ENCODE measurements at places on chromosomes 3 and 15.

DNA sequence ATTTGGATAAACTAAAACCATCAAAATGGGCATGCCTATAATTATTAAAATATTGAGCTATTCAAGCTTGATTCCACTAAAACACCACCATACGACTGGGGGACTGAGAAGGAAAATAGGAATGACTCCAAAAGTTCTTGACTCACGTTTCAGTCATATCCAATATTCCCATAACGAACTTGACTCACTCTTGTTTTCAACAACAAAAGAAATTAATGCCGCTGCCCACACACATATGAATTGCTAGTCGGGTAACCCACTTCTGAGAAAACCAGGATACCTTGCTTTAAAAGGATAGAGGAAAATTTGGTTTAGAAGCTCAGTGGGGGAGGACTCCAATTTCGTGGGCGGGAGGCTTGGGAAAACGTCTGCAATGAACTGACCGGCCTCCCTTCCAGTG, 5.2 kb downstream of the HTR3C start:
- no peaks in the 10 kb centered on the region for H3K36me3 ChIP-seq
- no peaks in the 10 kb centered on the region for H3K27me3 ChIP-seq
- ATAC-seq: no peak
- no peaks in the 10 kb centered on the region for H3K4me1 ChIP-seq

GRCh38 chr15:52556524-52557273, 12.1 kb downstream of the ARPP19 start:
- no peaks in the 10 kb centered on the region for H3K27me3 ChIP-seq
- peaks cover 94% of the 10 kb centered on the region for H3K36me3 ChIP-seq
- peak overlapping the region; percentile 65 for H3K27ac ChIP-seq
- peak overlapping the region; percentile 7 for H3K4me3 ChIP-seq
- ATAC-seq: no peak
- H3K4me1 ChIP-seq: peaks cover 40% of the 10 kb centered on the region

GRCh38 chr3:54321520-54321919, 199.2 kb downstream of the CACNA2D3 start:
- no peak overlapping the region for H3K4me3 ChIP-seq
- H3K27me3 ChIP-seq: peaks cover 4% of the 10 kb centered on the region
- H3K4me1 ChIP-seq: no peaks in the 10 kb centered on the region
- H3K27ac ChIP-seq: no peak overlapping the region

- no peak overlapping the region for H3K4me3 ChIP-seq
- H3K27me3 ChIP-seq: peaks cover 5% of the 10 kb centered on the region
- no peaks in the 10 kb centered on the region for H3K4me1 ChIP-seq
- no peak for ATAC-seq
- H3K36me3 ChIP-seq: no peaks in the 10 kb centered on the region
- H3K27ac ChIP-seq: no peak overlapping the region
These were observed 452.5 kb downstream of the MCTP2 start for GRCh38 chr15:94683902-94684301.

DNA sequence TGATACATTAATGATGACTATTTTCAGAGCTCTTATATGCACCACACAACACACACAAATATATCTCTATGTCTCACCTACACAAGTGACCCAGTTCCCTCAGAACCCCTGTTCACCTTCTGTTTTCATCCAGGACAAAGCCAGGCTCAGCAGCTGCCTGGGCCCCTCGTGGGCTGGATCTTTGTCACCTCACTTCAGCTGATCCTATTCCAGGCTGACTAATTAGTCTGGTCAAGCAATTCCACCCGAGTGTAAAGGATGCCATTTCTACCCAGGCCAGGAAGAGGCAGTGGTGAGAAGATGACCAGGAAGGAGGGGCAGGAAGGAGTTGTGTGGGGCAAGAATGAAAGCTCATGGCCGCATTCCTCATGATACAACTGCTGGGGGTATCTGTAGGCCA, 62.3 kb downstream of the DHX30 start:
- H3K4me3 ChIP-seq: no peak overlapping the region
- no peaks in the 10 kb centered on the region for H3K4me1 ChIP-seq
- H3K36me3 ChIP-seq: peaks cover 67% of the 10 kb centered on the region
- no peaks in the 10 kb centered on the region for H3K27me3 ChIP-seq
- ATAC-seq: no peak

DNA sequence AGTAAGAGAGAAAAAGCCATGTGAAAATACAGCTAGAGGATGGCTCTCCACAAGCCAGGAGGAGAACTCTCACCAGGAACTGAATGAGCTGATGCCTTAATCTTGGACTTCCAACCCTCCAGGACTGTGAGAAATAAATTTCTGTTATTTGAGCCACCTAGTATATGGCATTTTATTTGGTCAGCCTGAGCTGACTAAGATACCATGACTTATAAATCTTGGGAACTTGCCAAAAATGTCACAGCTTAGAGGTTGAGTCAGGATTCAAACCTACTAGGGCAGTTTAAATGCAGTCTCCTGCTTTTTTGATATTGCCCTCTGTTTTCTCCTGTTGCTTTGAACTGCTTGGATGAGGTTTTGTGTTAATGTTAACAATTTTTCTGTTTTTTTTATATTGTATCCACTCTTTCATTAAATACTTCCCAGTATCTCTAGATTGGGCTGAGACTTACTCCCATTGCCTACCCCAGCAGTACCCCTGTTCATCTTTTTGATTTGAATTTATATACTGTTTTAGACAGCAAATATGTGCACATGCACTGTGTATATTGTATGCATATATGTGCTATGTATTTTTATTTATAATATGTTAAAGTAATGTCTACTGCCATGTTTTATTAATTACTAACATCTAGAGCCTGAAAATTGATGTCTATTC, 1223.2 kb downstream of the OTOL1 start:
- H3K4me3 ChIP-seq: no peak overlapping the region
- H3K27me3 ChIP-seq: no peaks in the 10 kb centered on the region
- no peak overlapping the region for H3K27ac ChIP-seq
- no peak for ATAC-seq

- H3K36me3 ChIP-seq: no peaks in the 10 kb centered on the region
- no peak for ATAC-seq
- no peaks in the 10 kb centered on the region for H3K27me3 ChIP-seq
- no peak overlapping the region for H3K4me3 ChIP-seq
- peaks cover 8% of the 10 kb centered on the region for H3K4me1 ChIP-seq
These were observed 2.7 kb downstream of the LIPH start for GRCh38 chr3:185549651-185550111.

GRCh38 chr3:69368129-69368741, 17.7 kb downstream of the FRMD4B start:
- H3K27me3 ChIP-seq: no peaks in the 10 kb centered on the region
- ATAC-seq: peak; percentile 45

- no peak for ATAC-seq
- no peak overlapping the region for H3K4me3 ChIP-seq
- H3K36me3 ChIP-seq: no peaks in the 10 kb centered on the region
- no peak overlapping the region for H3K27ac ChIP-seq
These were observed 10.1 kb upstream of the LMCD1 start for GRCh38 chr3:8491271-8492144.

DNA sequence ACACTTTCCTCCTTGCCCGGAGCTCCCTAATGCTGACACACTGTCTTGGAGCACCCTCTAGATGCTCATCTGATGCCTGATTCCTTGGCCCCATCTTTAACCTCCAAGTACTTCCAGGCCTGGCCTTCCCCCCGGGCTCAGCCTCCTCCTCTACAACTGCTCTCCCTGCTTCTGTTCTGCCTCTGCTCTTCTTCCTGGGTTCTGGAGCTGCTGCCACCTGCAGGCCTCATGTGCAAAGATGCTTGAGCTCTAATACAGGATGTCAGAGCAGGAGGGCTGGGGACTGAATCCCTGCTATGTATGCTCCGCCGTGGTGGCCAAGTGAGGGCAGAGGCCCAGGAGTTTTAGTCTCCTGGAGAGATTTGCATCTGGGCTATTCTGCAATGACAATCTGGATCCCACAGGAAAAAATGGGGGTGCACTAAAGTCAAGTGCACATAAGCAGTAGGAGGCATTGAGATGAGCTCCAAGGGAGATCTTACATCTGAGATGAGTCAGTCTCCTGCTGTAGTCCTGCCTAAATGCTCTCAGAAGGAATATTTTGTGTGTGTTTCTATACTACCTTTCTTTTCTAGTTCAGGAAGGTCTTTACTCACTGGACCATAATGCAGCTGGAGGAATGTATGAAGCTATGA, 296.3 kb downstream of the UACA start:
- H3K36me3 ChIP-seq: no peaks in the 10 kb centered on the region
- no peak overlapping the region for H3K4me3 ChIP-seq
- H3K27me3 ChIP-seq: peaks cover 20% of the 10 kb centered on the region
- peaks cover 6% of the 10 kb centered on the region for H3K4me1 ChIP-seq

DNA sequence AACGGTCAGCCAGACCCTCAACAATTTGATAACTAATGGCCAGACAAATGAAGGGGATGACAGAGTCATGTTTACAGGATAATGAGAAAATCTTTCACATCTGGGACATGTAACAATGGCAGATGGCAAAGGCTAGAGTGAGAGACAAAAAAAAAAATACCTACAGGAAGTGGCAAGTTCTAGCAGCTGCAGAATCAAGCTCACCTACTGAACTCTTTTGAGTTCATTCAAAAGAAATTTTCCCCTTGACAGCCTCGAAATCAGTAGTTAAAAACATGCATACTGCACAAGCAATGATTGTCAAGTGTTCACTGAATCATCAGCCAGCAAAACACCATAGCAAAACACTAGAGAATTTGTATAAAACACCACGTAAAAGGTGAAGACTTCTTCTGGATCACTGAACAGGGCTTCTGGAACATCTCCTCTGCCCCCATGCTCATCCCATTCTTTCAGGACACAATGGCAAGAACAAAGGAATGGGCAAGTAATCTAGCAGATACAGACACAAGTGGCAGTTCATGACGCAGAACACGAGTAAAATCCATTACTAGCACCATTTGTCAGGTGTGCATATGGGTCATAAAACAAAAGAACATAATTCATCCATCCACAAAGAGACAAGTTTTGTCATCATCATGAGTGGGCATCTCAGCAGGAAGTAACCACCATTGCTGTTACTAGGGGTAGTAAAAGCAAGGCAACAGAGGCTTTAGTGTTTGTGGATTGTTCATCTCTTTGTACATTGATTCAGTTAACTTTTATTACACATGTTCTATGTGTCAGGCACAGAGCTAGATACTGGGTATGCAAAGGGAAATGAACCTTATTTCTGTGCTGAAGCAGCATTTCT, 13.8 kb upstream of the KCNMB2 start:
- no peaks in the 10 kb centered on the region for H3K27me3 ChIP-seq
- no peak overlapping the region for H3K4me3 ChIP-seq
- ATAC-seq: no peak
- H3K27ac ChIP-seq: no peak overlapping the region
- H3K4me1 ChIP-seq: no peaks in the 10 kb centered on the region

GRCh38 chr15:45871121-45871855, 236.5 kb downstream of the SQOR start:
- no peak overlapping the region for H3K27ac ChIP-seq
- H3K36me3 ChIP-seq: no peaks in the 10 kb centered on the region
- no peaks in the 10 kb centered on the region for H3K4me1 ChIP-seq

GRCh38 chr3:101862416-101863165, 13.3 kb downstream of the NFKBIZ start:
- H3K36me3 ChIP-seq: peaks cover 49% of the 10 kb centered on the region
- H3K27me3 ChIP-seq: no peaks in the 10 kb centered on the region
- ATAC-seq: peak; percentile 36
- no peak overlapping the region for H3K27ac ChIP-seq
- H3K4me1 ChIP-seq: peaks cover 39% of the 10 kb centered on the region

DNA sequence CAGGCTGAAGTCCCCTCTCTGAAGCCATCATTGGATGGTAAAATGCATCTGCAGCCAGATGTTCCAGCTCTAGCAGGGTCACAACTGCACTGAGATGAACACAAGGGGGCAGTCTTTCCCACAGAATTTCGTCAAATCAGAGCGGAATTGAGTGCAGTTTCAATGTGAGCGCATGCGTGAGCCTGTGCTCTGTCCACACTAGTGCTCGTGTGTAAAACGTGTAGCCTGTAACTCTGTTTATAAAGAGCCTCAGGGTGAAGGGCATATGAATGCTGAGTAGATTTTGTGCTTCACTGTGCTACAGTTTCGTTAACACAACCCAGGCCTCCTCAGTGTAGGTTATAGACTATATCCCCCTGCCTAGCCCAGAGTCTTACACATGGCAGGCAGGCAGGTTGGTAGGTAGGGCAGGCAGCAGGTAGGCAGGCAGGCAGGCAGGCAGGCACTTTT, 92.7 kb upstream of the GOLGA6L4 start:
- H3K4me1 ChIP-seq: no peaks in the 10 kb centered on the region
- peak overlapping the region; percentile 39 for H3K27ac ChIP-seq
- no peaks in the 10 kb centered on the region for H3K36me3 ChIP-seq
- peak; percentile 99 for ATAC-seq
- peaks cover 11% of the 10 kb centered on the region for H3K27me3 ChIP-seq
- H3K4me3 ChIP-seq: peak overlapping the region; percentile 61

DNA sequence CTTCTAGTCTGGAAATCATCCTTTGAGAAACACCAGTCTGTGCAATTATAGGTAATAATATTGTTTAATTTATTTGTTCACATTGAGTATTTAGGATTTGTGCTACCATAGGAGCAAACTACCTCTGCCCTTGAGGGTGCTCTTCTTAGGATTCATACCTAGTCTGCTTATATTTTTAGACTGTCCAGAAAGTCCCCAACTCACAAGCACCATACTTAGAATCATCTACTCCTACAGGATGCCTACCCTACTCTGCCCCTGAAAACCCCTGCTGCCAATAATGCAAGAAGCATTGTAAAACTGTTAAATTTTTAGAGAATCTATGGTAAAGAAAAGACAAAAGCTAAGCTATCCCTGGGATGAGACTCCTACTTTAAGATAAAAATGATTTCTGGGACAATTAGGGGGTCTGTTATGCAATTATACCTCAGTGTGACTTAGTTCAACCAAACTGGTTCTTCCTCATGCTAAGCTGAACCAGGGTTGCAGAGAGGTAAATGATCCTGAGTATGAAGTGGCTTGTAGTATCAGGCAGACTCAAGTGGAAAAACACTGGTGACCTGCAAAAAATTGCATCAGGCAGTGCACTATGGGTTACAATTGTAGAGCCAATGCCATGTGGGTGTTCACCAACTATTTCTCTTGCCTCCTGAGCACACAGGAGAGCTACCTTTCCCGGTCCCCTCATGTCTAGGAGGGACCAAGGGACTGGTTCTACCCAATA, 133.3 kb downstream of the TNIK start:
- H3K27me3 ChIP-seq: no peaks in the 10 kb centered on the region
- H3K36me3 ChIP-seq: no peaks in the 10 kb centered on the region
- ATAC-seq: no peak
- H3K27ac ChIP-seq: peak overlapping the region; percentile 43
- H3K4me3 ChIP-seq: no peak overlapping the region
- peaks cover 15% of the 10 kb centered on the region for H3K4me1 ChIP-seq

DNA sequence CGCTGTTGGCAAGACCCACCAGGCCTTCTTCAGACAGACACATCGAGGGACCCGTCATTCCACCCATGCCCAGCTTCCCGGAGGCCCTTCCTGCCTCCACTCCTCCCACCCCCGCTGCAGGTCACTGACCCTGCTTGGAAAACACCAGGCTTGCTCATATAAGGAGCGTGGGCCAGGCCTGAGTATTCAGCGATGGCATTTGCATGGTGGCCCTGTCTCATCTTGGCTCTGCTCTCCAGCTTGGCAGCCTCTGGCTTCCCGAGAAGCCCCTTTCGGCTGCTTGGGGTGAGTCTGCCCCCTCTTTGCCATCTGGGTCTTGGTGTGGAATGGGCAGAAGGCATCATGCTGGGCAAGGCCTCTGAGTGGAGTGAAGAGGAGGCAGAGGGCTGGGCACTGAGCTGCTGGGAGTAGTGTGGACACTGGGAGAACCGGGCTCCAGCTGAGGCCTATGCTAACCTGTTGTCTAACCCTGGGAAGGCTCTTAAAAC, at the start of gene ITIH3:
ITIH3 (plus strand) TSS at position 185 of the 488 bp plus-strand sequence; CDS start at position 193, 8 bp downstream.
- H3K27ac ChIP-seq: no peak within 1 kb of the TSS
- H3K36me3 ChIP-seq: no peaks in the 10 kb centered on the region
- H3K4me3 ChIP-seq: no peak within 1 kb of the TSS

GRCh38 chr3:114892880-114893279, 254.2 kb downstream of the ZBTB20 start:
- no peaks in the 10 kb centered on the region for H3K27me3 ChIP-seq
- no peak for ATAC-seq
- peaks cover 12% of the 10 kb centered on the region for H3K36me3 ChIP-seq
- no peak overlapping the region for H3K27ac ChIP-seq
